ENCODE measurements at places on chromosomes 2 and 18.

- DNase-seq, result no peak
Measured at GRCh38 chr2:1742301-1742680, 2.0 kb downstream of the PXDN start.

DNA sequence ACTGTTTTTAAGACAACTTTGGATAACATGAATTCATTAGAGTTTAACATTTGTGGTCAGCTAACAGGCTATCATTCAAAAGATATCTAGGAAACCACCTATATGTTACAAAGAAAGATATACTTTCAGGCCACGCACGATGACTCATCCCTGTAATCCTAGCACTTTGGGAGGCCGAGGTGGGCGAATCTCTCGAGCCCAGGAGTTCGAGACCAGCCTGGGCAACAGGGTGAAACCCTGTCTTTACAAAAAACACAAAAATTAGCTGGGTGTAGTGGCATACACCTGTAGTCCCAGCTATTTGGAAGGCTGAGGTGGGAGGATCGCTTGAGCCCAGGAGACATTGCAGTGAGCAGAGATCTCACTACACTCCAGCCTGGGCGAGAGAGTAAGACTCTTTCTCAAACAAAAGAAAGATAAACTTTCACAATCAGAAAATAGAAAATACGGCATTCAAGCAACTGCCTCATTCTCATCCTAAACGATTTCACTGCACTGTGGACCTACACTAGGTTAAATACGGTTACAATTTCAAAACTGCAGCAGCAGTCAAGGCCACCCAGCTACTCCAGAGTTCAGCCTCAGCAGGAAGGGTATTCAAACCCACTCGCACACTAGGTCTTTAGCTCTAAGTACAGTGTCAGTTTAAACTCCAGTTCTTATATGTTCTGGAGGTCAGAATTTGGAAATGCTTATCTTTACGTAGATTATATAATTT is 250.0 kb upstream of the SLC39A10 start:
- no peak for DNase-seq

- DNase-seq, result no peak
Measured at GRCh38 chr2:6771634-6772611, 93.8 kb downstream of the CMPK2 start.

- DNase-seq, result peak; percentile 54
Measured at GRCh38 chr2:40243581-40244187, 208.2 kb downstream of the SLC8A1 start.

DNA sequence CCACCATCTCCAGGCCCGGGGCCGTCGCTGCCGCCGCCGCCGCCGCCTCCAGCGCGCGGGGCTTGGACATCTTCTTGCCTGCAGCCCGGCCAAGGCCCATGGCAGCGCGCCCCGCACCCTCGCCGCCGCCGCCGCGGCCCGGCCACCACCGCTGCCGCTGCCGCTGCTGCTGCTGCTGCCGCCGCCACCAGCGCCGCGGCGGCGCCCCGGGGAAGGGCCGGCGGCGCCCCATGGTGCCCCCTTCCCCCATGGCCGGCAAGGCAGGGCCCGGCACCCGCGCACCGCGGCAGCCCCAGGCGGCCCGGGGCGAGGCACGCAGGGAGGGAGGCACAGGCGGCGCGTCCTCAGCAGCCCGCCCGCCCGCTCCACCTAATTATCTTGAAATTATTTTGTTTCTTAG is 3057.4 kb downstream of the RPIA start:
- no peak for DNase-seq

- no peak for DNase-seq
Measured at GRCh38 chr18:61587865-61588264, 254.6 kb downstream of the CDH20 start.

- no peak for DNase-seq
Measured at GRCh38 chr2:127735537-127736399, 34.5 kb downstream of the SFT2D3 start.

GRCh38 chr18:3444296-3444695 is 5.7 kb upstream of the TGIF1 start:
- no peak for DNase-seq

- DNase-seq, result no peak
Measured at GRCh38 chr2:99348173-99348572, 11.0 kb downstream of the EIF5B start.

- DNase-seq, result no peak
Measured at GRCh38 chr18:71815305-71815704, 728.8 kb downstream of the CBLN2 start.

DNA sequence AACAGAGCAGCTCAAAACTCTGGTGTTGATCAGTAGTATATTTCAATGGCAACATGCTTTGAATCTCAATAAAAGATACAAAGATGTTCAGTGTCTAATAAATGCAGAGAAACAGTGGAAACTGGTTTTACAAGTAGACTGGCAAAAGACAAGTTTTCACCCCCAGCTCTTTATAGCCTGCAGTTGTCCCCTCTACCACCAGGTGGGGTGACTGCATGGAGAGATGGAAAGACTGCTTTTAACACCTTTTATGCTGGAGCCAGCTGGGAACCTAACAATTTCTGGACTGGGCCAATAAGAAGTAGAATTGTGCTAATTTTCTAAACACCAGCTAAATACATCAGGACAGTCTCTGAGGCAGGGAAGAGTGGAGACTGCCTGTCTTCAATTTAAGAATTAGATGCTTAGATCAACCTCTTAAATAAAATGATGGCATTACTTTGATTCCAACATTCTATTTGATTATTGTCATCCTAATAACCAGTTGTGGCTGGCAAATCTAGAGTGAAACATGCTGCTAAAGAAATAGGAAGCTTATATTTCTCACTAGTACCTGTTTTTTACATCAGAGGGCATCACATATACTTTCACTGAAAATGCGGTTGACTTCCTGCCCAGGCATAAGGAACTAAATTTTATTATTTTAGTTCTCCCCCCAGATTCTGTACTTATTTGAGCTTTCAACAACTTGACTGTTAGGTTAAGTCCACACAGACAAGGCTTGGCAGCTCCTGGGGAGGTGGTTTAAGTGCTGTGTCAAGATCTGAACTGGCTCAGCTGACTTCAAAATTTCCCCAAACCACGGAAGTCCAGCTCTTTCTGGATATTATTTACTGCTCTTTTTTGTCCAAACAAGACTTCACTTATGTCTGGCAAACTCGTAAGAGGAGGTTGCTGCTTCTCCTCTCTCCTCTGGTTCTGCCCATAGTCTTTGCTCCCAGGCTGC is 140.5 kb downstream of the TPGS2 start:
- DNase-seq, result no peak

GRCh38 chr2:157480182-157480961 is 36.5 kb upstream of the CYTIP start:
- DNase-seq, result no peak

- no peak for DNase-seq
Measured at GRCh38 chr2:200305797-200306195, 697 bp upstream of the SPATS2L start.

GRCh38 chr2:67215214-67216055 is 181.7 kb upstream of the ETAA1 start:
- DNase-seq, result no peak

GRCh38 chr18:27298214-27298804 is 113.2 kb upstream of the CHST9 start:
- no peak for DNase-seq

DNA sequence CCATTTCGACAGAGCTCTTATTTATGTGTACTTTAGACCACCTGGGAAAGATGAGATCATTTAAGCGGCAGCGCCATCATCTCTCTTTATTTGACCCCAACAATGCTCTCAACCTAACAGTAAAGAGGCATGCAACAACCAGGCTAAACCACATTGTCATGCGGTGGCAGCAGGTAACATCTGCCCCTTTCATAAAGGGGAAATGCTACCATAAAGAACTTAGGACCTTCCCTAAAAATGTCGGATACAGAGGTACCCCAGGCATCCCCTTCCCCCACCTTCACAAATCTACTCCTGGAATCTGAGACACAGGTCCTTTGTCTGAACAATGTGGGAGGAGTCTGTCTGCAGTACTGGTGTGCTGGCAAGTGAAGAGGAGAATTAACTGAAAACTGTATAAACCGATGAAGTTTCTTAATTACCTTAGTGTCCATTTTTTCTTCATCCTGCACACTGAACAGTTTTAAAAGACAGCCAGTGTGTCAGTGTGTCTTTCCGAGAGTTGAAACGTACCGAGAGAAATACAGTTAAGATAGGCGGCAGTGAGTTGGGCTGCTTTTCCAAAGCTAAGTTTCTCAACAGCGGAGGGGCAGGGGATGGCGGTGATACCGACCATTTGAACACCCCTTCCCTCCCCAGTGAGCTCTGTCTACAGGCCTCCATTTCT is 1.9 kb downstream of the MEX3C start:
- peak; percentile 9 for DNase-seq

DNA sequence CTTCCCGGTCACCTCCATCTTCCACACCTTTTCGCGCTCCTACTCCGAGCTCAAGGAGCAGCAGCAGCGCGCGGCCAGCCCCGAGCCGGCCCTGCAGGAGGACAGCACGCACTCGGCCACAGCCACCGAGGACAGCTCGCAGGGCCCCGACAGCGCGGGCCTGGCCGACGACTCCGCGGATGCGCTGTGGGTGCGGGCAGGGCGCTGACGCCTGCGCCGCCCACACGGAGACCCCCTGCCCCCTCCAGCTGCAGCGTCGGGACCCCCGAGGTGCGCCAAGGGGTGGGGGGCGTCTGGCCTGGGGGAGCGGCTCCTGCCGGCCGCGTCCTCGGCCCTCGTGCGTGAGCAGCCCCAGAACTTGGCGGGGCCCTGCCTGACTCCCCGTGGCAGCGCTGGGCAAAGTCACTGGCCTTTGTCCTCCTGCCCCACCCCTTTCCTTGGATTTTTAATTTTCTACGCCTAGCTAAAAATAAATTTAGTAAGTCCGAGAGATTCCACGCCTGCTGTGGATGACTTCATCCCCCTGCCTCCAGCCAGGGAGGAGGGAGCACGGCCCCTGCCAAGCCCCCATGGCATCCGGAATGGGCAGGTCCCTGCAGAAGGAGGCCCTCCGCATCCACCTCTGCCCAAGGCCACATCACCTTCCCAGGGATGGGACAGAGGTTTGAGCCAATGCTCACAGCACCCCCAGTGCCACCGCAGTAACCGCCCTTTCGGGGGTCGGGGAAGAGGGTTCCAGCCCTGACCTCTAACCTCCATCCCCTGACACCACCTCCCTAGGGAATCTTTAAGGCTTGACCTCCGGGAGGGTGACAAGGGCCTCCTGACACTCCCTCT is 51.6 kb downstream of the SLC66A2 start:
- DNase-seq, result no peak

- DNase-seq, result no peak
Measured at GRCh38 chr2:99399063-99399462, 61.9 kb downstream of the EIF5B start.

- no peak for DNase-seq
Measured at GRCh38 chr18:12028040-12028628, 46.8 kb downstream of the IMPA2 start.

All from fibroblast of skin of left biceps (primary cell).